Hair follicle dermal papilla cell (primary cell): ENCODE measurements at places on chromosomes 7 and 10. TPM values are rescaled to one million over a fixed set of nuclear protein-coding genes. Genes with fewer than 3 reads are reported as not detected.

The ASB10 gene
- total RNA-seq = not detected in 2 replicates

The PNLIPRP1 gene
- not detected in 2 replicates for total RNA-seq

The SLC26A3 gene
- not detected in 2 replicates for total RNA-seq

The NME8 gene
- not detected in 2 replicates for total RNA-seq
